Activated gamma-delta T cell treated with anti-CD3 and anti-CD28 coated beads, Interleukin-2, amount 50 U/mL, for 16 hours (primary cell): ENCODE measurements at places on chromosomes 7 and 10.

DNA sequence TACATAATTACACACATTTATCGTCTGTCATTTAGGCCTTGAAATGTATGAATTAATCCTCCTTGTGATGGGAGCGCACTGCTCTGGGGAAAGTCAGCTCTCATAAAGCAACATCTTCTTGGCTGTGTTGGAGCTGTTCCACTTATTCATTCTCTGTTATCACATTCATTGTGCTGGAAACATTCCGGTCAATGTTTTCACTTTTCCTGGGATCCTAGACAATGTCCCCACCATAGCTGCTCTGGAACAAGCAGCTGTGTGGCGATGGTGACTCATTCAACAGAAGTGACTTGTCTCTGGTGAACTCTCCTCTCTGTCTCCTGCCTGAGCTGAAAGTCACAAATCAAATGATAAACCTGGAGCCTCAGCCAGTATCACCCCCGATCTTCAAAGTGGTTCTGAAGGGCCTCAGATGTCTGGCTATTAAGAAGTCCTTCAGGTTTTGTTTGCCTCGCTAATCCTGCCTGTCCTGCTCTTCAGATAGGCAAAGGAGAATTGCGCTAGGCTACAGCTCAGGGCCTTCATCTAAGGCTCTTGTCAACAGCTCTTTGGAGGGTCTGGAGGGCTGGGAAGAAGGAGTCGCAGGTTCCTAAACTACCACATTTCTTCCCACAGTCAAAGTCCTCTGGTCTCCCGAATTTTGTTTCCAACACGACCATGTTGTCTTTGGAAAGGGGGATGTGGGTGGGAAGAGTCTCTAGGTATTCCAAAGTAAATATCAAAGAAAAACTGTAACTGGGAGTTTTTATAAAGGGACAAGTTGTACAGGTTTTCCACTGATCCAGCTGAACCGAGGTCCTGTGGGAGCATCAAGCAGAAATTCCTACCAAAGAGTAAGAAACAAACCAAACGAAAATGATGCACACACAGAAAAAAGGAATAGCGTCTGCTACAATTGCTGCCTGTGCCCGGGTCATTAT lies 29.3 kb downstream of the KLF6 start:
- no peak for DNase-seq

DNA sequence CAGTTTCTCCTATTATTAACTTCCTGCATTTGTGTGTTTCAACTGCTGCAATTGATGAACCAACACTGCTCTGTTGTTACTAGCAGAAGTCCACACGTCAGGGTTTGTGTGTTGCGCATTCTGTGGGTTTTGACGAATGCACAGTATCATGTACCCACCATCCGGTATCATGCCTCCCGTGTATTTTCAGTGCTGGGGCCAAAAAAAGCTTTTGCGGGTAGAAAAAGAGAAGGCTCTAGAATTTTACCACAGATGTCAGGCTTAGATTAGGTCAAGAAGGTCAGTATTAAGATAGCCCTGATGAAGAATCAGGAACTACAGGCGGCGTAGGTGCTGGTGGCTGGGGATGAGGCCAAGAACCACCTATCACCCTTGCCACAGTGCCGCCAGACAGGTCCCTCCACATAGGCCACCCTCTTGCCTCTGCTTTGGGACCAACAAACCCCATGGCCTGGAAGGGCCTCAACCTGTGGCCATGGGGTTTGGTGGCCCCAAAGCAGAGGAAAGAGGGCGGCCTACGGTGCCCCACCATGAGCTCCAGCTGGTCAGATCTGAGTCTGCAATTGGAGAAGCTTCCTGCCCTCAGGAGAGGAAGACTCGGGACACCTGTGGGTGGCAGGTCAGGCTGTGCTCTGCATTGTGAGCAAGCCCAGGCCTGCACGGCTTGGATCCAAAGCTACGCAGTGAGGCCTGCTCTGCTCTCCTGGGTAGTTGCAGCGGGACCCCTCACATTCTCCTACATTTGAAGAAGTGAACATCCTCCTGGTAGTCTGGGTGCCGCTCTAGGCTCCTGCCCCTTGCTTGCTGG lies 71.9 kb downstream of the MKI67 start:
- DNase-seq: no peak

GRCh38 chr7:132569884-132570614 lies 6.2 kb downstream of the PLXNA4 start:
- DNase-seq: no peak

GRCh38 chr7:100568176-100568895 lies 5.4 kb downstream of the SAP25 start:
- DNase-seq: no peak

DNA sequence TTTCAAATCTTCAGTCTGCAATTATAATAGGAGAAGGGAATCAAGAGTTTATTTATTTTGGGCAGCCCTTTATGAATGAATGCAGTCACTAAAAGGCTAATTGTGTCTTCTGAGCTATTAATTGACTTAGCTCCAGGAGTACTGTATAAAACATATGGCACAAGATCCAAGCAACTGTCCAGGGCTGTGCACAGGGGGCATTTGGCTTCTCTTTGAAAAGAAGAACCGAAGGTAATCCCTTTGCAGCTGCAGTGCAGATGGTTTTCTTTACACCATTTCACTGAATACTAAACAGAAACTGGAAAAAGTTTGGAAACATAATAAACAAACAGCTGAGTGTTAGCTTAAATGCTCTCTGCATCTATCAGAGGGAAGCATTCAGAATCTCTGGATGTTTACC lies 282.6 kb upstream of the LRRN3 start:
- DNase-seq: no peak

GRCh38 chr10:25678666-25679065 lies 255.4 kb upstream of the MYO3A start:
- no peak for DNase-seq

- DNase-seq: no peak
These were observed 164.7 kb upstream of the LANCL2 start for GRCh38 chr7:55200441-55200840.

DNA sequence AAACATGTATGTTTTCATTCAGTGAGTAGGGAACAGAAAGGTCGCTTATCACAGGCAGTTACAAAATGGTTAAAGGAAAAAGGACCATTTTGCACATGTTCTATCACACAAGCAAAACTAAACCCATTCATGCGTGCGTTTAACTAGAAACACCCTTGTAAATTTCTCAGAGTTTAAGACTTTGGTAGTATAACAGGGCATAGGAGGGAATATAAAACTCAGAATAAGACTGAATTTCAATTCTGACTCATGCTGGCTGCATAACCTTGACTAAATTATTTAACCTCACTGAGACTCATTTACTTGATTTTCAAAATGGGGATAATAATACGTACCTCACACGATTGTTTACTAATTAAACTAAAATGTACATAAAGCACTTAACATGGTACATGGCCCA lies 243.8 kb upstream of the PTN start:
- DNase-seq: no peak

- no peak for DNase-seq
These were observed 50.6 kb downstream of the ZNF438 start for GRCh38 chr10:30980951-30981616.

GRCh38 chr10:118254654-118255053 lies 87.5 kb downstream of the FAM204A start:
- DNase-seq: no peak

- no peak for DNase-seq
These were observed 94.0 kb upstream of the LANCL2 start for GRCh38 chr7:55271069-55271626.
